Stimulated activated CD8-positive, alpha-beta memory T cell treated with anti-CD3 and anti-CD28 coated beads, Interleukin-15, amount 100 ng/mL, for 4 hours (primary cell): ENCODE measurements at places on chromosomes 16 and 17.

DNA sequence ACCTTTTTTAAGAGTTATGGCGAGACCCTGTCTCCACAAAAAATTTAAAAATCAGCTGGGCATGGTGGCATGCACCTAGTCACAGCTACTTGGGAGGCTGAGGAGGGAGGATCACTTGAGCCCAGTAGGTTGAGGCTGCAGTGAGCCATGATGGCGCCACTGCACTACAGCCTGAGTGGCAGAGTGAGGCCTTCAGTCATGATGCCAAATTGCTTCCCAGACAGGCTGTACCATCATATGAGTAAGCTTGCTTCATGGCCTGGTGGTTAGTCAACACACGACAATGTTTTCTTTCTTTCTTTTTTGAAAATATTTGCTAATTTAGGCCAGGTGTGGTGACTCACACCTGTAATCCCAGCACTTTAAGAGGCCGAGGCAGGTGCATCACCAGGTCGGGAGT lies 12.5 kb downstream of the NTAN1 start:
- no peak for DNase-seq

DNA sequence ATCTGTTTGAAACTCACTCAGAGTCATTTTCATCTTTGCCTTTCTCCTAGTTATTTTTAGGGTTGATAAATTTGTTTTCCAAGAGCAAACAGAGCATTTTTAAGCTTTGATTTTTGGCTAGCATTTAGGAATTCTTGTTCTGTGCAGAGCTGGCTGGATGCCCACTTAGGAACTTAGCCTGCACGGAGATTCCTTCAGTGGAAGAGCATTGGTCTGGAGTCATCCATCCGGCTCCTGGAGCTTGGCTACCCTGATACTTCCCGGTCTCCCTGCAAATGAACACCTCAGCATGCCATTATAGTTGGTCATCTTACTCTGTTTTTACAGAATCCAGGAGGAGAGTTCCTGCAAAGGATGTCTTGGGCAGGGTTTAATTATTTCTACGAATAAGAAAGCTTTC lies 57.1 kb downstream of the SPECC1 start:
- DNase-seq, result no peak

GRCh38 chr17:33385133-33385532 lies 92.0 kb upstream of the ASIC2 start:
- DNase-seq, result no peak

DNA sequence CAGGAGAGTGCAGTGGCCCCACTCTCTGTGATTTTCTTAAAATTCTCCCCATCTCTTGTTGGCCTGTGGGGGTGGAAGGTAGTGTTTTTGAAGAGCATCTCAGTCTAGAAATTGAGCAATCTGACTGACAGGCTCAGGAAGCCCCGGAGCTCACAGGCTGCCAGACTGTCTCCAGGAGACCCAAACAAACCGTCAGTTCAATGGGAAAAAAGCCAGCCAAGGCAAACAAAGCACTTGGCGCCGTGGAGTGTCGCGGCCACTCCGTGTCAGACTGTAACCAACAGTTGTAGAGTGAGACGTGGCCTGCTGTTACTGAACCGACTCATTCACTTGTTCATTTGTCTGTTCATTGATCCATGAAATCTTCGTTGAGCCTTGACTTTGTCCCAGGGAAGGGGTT lies 33.7 kb downstream of the RGS9 start:
- no peak for DNase-seq

DNA sequence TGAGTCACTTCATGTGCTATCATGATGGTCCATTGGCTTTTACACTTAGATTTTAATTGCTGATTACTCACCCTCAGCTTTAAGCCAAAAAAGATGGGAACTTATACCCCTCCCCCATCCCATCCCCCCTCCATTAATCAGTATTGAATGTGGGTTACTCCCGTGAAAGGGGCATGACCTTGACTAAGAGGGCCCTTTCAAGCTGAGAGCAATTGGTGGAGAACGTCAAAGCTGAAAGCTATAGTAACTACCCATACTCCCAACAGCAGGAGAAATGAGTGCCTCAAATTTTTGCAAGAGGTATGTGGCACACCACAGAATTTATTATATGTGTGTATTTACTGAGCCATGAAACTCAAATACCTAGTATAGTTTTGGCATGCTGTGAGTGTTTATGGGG lies 99.7 kb upstream of the CDH8 start:
- DNase-seq, result no peak

GRCh38 chr17:67585077-67585602 lies 132.6 kb upstream of the NOL11 start:
- DNase-seq, result no peak

GRCh38 chr16:84999200-84999599 lies 12.1 kb downstream of the ZDHHC7 start:
- DNase-seq, result no peak

GRCh38 chr17:70929226-70929625 lies 759.9 kb downstream of the KCNJ2 start:
- DNase-seq, result no peak
